Stimulated activated naive CD4-positive, alpha-beta T cell (primary cell): ENCODE measurements at places on chromosomes 12 and 14.

- DNase-seq: no peak
Measured at GRCh38 chr12:52838609-52839435, 4.7 kb upstream of the KRT79 start.

GRCh38 chr12:9509464-9510161, 98.1 kb downstream of the KLRB1 start:
- no peak for DNase-seq

- no peak for DNase-seq
Measured at GRCh38 chr14:101466456-101467180, 94.7 kb upstream of the DIO3 start.

- DNase-seq: no peak
Measured at GRCh38 chr14:79298373-79298772, 912.9 kb downstream of the DIO2 start.

DNA sequence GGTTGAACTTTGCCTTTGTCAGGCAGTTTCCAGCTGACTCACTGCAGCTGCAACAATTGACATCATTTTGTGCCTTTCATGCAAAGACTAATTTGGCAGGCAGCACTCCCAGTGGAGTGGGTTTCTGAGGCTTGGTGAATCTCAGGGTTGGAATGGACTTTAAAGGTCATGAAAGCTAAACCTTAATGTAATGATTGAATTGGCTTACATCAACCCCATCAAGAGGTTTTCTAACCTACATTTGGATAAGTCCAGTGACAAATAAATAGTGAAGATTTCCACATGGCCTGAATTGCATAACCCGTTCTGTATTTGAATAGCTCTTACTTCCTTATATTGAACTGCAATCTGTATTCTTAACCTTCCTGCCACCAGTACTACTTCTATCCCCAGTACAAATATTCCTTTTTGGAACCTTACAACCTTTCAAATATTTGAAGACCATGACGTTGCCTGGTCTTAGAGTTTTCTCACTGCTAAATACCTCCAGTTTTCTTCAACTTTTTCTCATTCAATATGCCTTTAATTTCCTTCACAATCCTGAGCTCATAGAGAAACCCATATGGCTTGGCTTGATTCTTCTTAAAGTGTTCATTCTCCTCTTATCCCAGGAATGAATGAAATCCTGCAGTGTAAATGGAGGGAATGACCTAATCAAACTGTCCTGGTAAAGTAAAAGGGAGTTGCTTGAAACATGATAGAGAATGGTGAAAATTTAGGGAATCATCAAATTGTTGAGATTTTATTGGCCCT, 168.1 kb upstream of the NOVA1 start:
- DNase-seq: no peak

GRCh38 chr12:4284306-4284705, 10.7 kb downstream of the CCND2 start:
- DNase-seq: no peak

GRCh38 chr12:11650286-11651281, 1.1 kb downstream of the ETV6 start:
- DNase-seq: peak; percentile 26

DNA sequence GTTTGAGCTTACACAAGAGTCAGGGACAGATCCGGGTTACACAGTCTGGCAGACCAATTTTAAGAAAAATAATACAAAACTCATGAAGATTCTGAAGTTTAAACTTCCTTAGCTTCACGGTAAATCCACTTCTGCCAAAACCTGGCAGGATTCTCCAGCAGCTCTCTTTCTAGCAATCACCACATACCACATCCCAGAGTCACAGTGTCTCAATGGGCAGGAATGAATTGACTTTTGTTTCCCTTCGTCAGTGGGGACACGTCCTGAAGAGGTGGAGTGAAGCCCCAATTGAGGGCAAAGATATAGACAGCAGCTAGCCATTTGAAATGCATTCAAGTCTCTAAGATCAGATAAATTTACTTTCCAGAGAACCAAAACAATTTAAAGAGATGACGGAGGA, 117.1 kb upstream of the ARHGAP5 start:
- no peak for DNase-seq

DNA sequence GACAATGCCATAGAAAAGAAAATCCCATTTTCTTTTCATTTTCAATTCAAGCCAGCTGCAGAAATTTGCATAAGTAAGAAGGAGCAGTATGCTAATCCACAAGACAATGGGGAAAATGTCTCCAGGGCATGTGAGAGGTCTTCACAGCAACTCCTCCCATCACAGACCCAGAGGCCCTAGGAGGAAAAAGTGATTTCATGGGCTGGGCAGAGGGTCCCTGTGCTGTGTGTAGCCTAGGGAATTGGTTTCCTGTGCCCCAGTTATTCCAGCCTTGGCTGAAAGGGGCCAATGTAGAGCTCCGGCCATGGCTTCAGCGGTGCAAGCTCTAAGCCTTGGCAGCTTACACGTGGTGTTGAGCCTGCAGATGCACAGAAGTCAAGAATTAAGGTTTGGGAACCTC, 211.4 kb downstream of the CCDC59 start:
- no peak for DNase-seq

- DNase-seq: no peak
Measured at GRCh38 chr12:99436584-99436983, 211.0 kb upstream of the GARIN6 start.

- no peak for DNase-seq
Measured at GRCh38 chr12:6552140-6552551, 3.7 kb downstream of the IFFO1 start.

- DNase-seq: no peak
Measured at GRCh38 chr14:90659156-90659555, 157.1 kb downstream of the TTC7B start.

DNA sequence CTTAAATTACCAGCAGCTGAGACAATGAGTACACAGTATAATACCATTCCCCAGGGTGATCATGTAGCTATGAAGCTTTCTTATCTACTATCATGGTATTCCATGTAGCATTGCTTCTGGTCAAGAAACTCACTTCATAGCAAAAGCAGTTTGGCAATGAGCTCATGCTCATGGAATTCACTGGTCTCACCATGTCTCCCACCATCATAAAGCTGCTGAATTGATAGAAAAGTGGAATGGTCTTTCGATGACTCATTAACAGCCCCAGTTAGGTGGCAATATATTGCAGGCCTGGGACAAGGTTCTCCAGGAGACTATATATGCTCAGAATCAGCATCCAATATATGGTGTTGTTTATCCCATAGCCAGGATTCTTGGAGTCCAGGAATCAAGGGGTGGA, 553.7 kb downstream of the FOXG1 start:
- no peak for DNase-seq

DNA sequence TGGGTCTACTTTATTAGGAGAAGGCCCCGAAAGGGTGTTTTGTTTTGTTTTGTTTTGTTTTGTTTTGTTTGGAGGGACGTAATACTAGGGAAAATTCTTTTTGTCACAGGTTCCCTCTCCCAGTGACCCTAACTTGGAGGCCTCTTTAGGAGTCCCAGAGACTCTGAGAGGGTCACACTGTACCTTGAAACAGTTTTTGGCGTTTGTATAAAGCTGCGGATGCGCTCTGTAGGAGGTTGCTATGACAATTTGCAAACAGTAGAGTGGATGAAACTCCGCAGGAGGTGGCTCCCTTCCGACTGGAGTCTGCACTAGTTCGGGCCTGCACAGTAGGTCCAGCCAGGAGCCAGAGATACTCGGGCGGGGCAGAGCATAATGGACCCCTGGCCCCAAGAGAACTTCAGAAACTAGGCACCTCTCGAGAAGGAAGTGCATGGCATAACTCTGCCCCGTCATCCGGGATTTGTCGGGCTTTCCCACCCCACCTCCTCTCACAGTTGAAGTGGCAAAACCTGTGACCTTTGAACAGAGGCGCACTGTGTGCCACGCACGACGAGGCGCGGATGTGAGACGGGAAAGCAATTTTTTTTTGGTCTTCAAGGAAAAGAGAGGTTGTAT, 1.3 kb upstream of the DYRK2 start:
- peak; percentile 43 for DNase-seq

DNA sequence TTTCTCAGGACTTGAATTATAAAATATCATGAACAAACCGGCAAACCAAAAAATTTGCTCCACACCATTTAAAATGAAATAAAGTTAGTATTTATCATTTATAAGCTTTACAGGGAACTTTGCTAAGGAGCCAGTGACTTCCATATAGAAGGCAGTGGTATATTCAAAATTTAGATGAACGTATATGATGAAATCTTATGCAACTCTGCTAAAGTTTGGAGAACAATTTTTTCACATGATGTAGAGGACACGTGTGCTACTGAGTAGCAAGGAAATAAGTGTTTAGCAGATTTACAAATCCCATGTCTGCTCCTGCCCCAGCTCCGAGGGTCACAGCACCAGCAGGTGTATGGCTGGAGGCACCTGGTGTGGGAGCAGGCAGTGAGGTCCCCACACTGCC, 70.8 kb upstream of the IFNG-AS1 start:
- no peak for DNase-seq

DNA sequence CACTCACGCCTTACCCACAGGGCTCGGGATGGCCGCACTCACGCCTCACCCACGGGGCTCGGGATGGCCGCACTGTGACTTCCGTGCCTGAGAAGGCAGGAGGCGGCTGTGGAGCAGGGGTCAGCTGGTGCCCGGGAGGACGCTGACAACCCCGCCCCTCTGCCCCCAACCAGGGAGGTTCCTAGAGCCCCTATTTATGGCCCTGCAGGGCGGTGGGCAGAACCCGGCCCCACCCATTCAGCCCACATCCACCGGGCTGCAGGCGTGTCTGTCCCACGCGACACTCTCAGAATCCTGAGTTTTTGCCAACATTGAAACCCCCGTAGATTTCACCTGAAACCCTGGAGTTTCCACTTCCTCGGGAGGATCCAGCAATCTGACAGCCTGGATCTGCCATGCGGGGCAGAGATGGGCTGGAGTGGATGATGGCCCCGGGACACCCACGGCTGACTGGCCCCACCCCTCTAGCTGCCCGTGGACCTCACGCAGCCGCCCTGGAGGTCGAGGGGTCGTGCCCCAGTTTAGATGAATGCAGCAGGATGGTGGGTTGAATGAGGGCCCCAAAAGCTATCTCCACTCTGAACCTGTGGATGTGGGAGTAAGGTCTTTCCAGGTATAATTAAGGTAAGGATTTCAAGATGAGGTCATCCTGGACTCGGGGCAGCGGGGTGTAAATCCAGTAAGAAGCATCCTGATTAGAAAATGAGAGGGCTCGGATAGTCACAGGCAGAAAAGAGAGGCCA, 20.4 kb downstream of the GALNT9 start:
- DNase-seq: no peak

DNA sequence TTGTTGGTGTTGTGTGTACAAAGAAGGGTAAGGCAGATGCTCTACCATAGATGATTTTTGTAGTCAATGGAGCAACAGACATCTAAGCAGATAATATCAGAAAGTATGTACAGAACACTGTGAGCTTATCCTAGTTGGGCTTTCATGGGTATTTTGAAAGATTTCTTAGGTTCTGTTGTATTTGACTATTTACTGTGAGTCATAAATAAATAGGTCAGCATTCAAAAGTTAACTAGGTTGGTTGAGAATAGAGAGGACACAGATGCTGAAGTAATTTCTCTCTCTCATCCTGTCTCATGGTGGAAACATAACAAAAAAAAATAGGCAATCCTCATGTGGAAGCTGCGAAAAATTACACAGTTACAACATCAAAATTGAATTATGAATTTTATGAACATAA, 413.5 kb downstream of the CCDC91 start:
- DNase-seq: no peak

GRCh38 chr14:74488786-74489397, 4.2 kb downstream of the NPC2 start:
- DNase-seq: no peak

DNA sequence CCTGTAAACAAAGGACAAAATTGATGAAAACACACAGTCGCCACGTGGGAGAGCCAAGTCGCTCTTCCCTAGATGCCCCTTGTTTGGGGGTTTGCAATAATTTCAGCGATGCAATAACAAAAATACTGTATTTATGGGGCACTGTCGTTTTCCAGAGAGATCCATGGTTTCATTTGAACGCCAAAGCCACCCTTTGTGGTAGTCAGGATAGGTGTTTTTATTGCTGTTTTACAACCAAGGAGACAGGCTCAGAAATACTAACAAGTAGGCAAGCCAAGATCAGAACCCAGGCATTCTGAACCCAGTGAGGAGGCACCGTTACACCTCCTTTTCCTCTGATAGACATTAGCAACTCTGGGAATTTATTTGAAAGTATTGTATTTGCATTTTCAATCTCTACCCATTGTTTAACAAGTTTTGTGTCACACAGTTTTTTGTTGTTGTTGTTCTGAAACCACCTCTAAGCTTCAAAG, 831 bp upstream of the BTBD7 start:
- DNase-seq: no peak
